Naive thymus-derived CD4-positive, alpha-beta T cell (primary cell): ENCODE measurements at places on chromosomes 6 and 20.

GRCh38 chr6:137958811-137959565 lies 91.9 kb downstream of the TNFAIP3 start:
- DNase-seq = no peak
- H3K27ac ChIP-seq = no peak overlapping the region
- H3K4me3 ChIP-seq = no peak overlapping the region
- H3K27me3 ChIP-seq = no peaks in the 10 kb centered on the region
- H3K36me3 ChIP-seq = no peaks in the 10 kb centered on the region
- H3K4me1 ChIP-seq = no peaks in the 10 kb centered on the region

DNA sequence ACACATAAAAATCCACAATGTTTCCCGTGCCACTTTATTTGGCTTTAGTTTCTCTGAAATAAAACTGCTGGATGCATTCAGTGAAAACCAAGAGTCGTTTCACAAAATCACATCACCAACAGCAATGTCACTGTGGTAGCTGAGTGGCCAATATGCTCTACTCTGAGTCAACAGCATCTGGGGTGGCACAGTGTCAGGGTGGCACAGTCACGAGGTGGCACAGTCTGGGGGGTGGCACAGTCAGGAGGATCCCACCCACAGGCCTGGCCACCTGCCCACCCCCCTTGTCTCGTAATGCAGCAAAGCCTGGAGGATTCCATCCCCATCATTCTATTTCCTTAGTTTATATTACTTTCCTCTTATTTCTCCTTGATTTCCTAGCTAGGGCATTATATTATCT lies 87.0 kb downstream of the ANKRD60 start:
- no peak for DNase-seq
- no peaks in the 10 kb centered on the region for H3K27me3 ChIP-seq
- H3K4me3 ChIP-seq = no peak overlapping the region
- no peaks in the 10 kb centered on the region for H3K4me1 ChIP-seq
- no peak overlapping the region for H3K27ac ChIP-seq

GRCh38 chr20:37144856-37145404 lies 34.2 kb upstream of the RPN2 start:
- H3K27me3 ChIP-seq = no peaks in the 10 kb centered on the region
- no peak for DNase-seq
- no peak overlapping the region for H3K4me3 ChIP-seq
- no peaks in the 10 kb centered on the region for H3K4me1 ChIP-seq
- no peaks in the 10 kb centered on the region for H3K36me3 ChIP-seq

- H3K4me3 ChIP-seq = peak overlapping the region; percentile 65
- DNase-seq = peak; percentile 75
- no peaks in the 10 kb centered on the region for H3K27me3 ChIP-seq
- H3K27ac ChIP-seq = no peak overlapping the region
Observed at GRCh38 chr6:44074439-44074812, 52.8 kb downstream of the MRPL14 start.

- no peaks in the 10 kb centered on the region for H3K4me1 ChIP-seq
- no peak overlapping the region for H3K27ac ChIP-seq
- no peaks in the 10 kb centered on the region for H3K27me3 ChIP-seq
- no peak overlapping the region for H3K4me3 ChIP-seq
Observed at GRCh38 chr6:128337619-128338018, 182.8 kb downstream of the PTPRK start.

- no peak overlapping the region for H3K27ac ChIP-seq
- no peaks in the 10 kb centered on the region for H3K36me3 ChIP-seq
- DNase-seq = no peak
- no peaks in the 10 kb centered on the region for H3K27me3 ChIP-seq
- H3K4me3 ChIP-seq = no peak overlapping the region
- no peaks in the 10 kb centered on the region for H3K4me1 ChIP-seq
Observed at GRCh38 chr6:85388531-85388930, 61.4 kb upstream of the NT5E start.

DNA sequence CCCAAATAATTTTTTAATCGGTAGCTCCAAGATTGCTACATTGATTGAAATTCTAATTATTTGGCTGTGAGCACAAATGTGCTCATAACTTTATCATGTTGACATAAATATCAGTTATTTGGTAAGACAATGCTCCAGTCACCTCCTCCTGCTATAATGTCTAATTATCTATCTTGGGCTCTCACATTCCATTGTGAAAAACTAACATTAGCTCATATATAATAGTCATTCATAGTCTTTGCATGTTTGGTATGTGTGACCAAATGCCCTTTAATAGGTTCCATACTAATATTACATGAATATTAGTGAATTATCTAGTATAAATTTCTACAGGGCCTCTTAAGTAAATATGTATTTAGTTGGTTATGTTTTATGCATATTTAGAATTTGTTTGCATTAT lies 185.6 kb upstream of the MCHR2 start:
- H3K36me3 ChIP-seq = no peaks in the 10 kb centered on the region
- H3K27me3 ChIP-seq = no peaks in the 10 kb centered on the region
- no peak overlapping the region for H3K27ac ChIP-seq
- no peaks in the 10 kb centered on the region for H3K4me1 ChIP-seq
